ENCODE measurements at places on chromosomes 7 and 10. TPM values are rescaled to one million over a fixed set of nuclear protein-coding genes. Genes with fewer than 3 reads are reported as not detected.
A peak's percentile ranks its signal among the peaks of the same experiment; 100 is the strongest.

The OR13A1 gene
- not detected for polyA plus RNA-seq

The CLEC2L gene
- 0.56 TPM for polyA plus RNA-seq

The ZWINT gene
- 27.3 TPM for polyA plus RNA-seq

DNA sequence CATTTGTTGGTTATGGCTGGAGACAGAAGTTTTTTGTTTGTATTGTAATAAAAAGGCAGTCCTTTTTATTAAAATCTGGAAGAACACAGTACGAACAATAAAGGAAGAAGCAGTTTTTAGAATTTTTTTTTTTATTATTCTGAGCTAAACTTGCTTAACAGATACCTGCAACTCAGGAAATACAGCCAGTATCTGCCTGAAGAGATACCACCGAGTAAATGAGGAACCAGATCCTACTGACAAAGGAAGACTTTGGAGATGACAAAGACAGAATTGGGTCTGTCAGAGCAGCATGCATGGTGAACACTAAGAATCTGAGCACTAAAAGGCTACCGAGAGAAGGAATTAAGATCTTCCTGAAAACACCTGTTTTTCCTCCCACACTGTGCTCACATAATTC, 1335.9 kb upstream of the SORCS1 start:
- no peak for DNase-seq

GRCh38 chr7:14691597-14692203, 210.9 kb downstream of the DGKB start:
- DNase-seq: peak; percentile 1

GRCh38 chr7:151007469-151007898, 16.7 kb downstream of the NOS3 start:
- DNase-seq: no peak

GRCh38 chr10:6601246-6601805, 21.2 kb upstream of the PRKCQ start:
- no peak for DNase-seq

DNA sequence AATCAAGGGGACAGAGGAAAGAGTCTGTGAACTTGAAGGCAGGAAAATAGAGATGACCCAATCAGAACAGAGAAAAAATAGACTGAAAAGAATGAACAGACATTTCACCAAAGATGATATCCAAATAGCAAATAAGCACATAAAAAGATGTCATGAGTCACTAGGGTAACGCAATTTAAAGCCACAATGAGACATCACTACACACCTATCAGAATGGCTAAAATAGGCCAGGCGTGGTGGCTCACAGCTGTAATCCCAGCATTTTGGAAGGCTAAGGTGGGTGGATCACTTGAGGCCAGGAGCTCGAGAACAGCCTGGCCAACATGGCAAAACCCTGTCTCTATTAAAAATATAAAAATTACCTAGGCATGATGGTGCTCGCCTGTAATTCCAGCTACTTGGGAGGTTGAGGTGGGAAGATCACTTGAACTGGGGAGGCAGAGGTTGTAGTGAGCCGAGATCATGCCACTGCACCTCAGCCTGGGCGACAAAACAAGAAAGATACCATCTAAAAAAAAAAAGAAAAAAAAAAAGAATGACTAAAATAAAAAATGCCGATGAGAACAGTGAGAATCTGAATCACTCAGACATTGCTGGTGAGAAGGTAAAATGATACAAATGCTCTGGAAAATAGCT, 100.9 kb downstream of the LHPP start:
- no peak for DNase-seq

Data from HepG2 (cell line).